Stimulated activated CD4-positive, alpha-beta T cell treated with anti-CD3 and anti-CD28 coated beads, Interleukin-4, amount 100 ng/mL, for 4 hours (primary cell): ENCODE measurements at places on chromosomes 2 and 18.

GRCh38 chr18:41231681-41232080 lies 723.4 kb upstream of the PIK3C3 start:
- DNase-seq: no peak

DNA sequence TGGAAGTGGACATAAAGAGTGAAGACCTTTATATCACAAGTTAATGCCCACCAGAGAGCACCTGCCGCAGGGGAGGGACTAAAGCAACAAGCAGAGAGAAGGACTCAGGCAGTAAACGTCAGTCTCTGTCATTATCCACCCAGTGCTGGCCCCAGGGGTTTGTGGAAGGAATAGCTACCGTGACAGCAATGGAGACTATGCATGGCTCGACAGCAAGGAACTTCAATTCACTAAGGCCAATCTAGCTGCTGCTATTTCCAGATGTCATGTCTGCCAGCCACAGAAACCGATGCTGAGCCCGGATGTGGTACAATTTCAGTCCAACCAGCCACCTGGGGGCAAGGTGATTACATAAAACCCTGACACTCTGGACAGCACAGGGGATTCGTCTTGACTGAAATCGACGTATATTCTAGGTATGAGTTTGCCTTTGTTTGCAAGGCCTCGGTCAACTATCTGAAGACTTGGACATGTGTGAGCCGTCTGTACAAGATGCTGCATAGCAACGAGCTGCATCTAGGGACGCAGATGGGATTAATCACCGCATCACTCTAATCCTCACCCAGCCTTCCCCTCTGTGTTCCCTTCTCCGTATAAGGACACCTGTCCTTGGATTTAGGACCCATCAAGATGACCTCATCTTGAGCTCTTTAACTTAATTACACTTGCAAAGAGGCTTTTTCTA lies 154.1 kb upstream of the SH3BP4 start:
- DNase-seq: no peak

- DNase-seq: no peak
Observed at GRCh38 chr2:24315669-24316068, 44.7 kb downstream of the ITSN2 start.

DNA sequence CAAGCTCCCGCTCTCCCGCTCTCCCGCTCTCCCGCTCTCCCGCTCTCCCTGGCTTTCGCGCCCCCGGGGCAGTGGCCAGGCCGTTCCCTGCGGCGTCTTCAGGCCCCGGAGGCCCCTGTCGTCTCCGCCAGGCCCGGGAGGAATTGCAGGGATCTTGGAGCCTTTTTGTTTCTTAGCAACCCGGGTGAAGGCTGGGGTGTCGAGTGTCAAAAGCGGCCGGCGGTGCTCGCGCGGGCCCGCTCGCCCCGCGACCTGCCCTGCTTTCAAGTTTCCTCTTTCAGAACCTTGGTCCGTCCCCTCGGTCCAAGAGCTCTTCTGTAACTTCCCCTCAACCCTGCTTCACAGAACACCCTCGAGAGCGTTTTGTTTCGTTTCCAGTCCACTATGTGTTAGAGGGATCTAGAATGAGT lies 1.4 kb downstream of the RNF138 start:
- DNase-seq: peak; percentile 21

DNA sequence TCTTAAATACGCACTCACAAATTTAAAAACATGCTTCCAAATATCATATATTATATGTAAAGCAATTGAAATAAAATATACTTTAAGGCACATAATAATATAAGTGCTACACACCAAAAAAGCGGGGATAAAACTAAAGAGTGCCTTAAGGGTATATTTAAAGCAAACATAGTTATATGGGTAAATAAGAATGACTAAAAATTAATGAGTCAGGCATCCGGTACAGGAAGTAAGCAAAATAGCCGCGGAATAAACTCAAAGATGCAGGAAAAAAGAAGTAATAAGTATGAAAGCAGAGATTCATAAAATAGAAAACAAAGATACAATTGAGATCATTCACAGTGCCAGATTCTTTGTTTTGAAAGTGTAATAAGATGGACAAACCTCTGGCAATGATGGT lies 503.5 kb upstream of the SOX11 start:
- no peak for DNase-seq

- no peak for DNase-seq
Observed at GRCh38 chr2:237557633-237558015, 8.8 kb upstream of the PRLH start.

GRCh38 chr2:113218283-113219091 lies 44.7 kb downstream of the PSD4 start:
- DNase-seq: no peak

DNA sequence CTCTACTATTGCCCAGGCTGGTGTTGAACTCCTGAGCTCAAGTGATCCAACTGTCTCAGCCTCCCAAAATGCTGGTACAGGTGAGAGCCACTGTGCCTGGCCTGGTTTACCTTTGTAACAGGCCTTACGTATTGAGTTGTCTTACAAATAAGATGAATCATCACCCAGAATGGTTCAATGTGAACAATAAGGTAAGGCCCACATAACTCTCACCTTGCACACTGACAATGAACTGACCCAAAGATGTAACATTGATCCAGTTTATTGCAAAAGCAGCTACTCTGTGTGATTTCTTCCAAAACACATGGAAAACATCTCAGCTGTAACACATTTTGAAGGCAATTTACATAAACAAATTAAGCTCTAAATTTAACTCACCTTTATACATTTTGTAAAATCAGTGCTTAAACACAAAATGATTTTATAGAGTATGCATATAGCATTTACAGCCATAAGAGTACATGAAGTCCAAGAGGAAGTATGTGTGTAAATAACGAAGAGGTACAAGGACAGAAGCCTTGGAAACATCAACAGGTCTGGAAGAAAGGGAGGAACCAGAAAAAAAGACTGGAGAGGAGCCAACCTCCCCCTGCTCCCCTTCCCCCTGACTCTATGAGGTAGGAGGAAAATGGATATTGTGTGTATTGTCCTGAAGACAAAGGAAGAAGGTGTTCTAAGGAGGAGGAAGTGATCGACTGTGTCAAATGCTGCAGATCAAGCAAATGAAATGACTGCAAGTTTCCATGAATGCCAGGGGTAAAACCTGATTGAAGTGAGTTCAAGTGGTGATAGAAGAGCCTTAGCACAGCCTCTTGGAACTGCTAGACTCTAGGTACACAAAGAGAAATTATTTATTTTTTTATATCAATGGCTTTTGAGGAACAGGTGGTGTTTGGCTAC lies 5.6 kb upstream of the WDFY1 start:
- no peak for DNase-seq

DNA sequence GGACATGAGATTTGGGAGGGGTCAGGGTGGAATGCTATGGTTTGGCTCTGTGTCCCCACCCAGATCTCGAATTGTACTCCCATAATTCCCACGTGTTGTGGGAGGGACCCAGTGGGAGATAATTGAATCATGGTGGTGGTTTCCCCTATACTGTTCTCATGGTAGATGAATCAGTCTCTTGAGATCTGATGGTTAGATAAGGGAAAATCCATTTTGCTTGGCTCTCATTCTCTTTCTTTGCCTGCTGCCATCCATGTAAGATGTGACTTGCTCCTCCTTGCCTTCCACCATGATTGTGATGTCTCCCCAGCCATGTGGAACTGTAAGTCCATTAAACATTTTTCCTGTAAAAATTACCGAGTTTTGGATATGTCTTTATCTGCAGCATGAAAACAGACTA lies 80.9 kb upstream of the GALNT5 start:
- no peak for DNase-seq

GRCh38 chr18:24734058-24734457 lies 273.6 kb downstream of the HRH4 start:
- no peak for DNase-seq

- DNase-seq: no peak
Observed at GRCh38 chr2:239866350-239866749, 158.8 kb downstream of the NDUFA10 start.

DNA sequence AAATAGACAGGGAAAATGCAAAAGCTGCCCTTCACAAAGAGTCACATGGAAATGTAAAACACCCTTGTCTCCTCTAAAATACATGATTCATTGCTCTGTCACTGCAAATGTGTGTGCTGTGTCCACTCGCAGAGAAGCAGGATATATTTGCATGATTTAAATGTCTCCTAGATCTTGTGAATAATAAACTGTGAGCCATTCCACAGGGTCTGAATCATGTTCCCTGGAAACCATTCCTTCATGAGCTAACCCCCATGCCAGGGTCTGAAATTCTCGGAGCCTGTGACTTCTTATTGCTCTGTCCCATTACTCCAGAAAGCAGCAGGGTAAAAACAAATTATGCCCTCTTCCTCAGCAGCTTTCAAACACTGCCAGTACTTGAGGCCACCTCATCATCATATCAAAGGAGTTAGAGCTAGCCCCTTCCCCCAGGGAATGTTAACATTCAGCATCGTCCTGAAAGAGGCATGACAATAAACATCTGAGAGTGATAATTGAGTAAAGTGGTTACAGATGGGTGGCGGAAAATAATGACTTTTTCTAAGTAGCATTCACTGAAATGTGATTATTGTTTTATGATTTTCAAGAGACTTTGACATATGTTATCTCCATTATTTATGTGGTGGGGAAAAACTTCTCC lies 11.7 kb upstream of the CNGA3 start:
- no peak for DNase-seq

DNA sequence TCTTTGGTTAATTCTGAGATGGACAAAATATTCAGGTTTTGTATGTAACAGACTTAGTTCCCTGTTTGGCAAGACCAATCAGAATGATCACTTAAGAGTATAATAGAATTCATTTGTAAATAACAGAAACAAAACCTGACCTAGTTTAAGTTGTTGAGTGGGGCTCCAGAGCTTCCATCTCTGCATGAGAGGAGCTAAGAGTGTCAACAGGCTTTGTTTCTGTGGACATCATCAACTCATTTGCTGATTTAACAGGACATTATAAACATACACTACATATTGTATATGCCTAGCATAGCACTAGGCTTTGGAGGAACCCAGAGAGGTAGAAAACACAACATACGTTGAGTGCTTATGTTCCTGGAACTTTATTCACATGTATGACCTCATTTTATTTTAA lies 75.3 kb upstream of the TRIB2 start:
- no peak for DNase-seq

GRCh38 chr2:233833345-233833744 lies 21.0 kb downstream of the HJURP start:
- DNase-seq: no peak

- DNase-seq: no peak
Observed at GRCh38 chr2:174011796-174012195, 46.6 kb upstream of the SP3 start.
